ENCODE measurements at places on chromosomes 16 and 17. TPM values are rescaled to one million over a fixed set of nuclear protein-coding genes. Genes with fewer than 3 reads are reported as not detected.

DNA sequence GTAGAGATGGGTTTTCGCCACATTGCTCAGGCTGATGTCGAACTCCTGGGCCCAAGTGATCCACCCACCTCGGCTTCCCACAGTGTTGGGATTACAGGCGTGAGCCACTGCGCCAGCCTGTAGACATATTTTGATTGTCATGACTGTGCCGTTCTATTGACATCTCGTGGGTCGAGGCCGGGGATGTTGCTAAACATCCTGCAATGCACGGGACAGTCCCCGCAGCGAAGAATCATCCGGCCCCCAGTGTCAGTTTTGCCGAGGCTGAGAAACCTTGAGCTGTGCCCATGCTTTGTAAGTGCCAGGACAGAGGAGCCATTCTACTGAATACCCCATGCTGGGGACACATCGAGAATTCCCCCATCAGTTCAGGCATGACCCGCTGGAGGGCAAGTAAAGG is 69.1 kb upstream of the GSE1 start:
- no peak for DNase-seq

- DNase-seq, result no peak
Measured at GRCh38 chr16:89409161-89409711, 81.1 kb downstream of the ANKRD11 start.

- no peak for DNase-seq
Measured at GRCh38 chr17:37766971-37767370, 22.1 kb upstream of the HNF1B start.

GRCh38 chr17:21283482-21284318 is 811 bp upstream of the MAP2K3 start:
- DNase-seq, result no peak

GRCh38 chr16:1793578-1794220 is at the start of gene IGFALS:
TSS of gene IGFALS (minus strand) at chr16:1793705. CDS start at chr16:1793652, 53 bp downstream.
- no peak for DNase-seq

MFAP4 gene
- not detected for total RNA-seq

PRAC1 gene
- not detected for total RNA-seq

DNA sequence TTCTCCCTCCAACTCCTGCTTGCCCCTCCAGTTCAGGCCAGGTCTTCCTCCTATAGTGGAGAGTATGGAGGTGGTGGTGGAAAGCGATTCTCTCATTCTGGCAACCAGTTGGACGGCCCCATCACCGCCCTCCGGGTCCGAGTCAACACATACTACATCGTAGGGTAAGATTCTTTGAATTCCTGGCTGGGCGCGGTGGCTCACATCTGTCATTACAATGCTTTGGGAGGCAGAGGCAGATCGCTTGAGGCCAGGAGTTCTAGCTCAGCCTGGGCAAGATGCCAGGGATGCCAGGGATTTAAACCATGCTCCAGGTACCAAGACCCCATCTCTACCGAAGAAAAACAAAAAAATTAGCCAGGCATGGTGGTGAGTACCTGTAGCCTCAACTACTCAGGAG is 1.4 kb downstream of the ZG16 start:
- DNase-seq, result no peak

GRCh38 chr16:10737068-10737625 is 6.5 kb upstream of the NUBP1 start:
- peak; percentile 62 for DNase-seq

ALG1 gene
- 40.2 TPM for total RNA-seq

DNA sequence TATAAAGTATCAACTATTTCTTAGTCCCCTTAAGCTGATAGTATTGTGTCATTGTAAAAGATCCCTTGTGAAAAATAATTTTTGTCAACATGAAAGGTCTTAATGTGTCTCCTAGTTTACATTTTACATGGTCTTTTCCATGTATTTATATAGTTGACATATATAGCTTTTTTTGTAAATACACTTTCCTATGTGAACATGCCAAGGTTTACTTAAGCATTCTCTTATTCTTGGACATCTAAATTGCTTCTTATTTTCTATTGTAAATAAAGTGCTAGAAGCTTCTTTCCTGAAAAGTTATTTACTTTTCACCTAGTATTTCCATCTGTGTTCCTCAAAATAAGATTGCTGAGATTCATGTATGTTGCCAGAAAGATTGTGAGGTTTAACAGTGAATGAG is 29.3 kb downstream of the TENT4B start:
- DNase-seq, result no peak

GRCh38 chr17:82449883-82450356 is 632 bp downstream of the CYBC1 start:
- DNase-seq, result no peak

- DNase-seq, result no peak
Measured at GRCh38 chr16:14292051-14292825, 221.1 kb downstream of the MRTFB start.

All from Caki2 (cell line).